ENCODE measurements at places on chromosomes 6 and 20.

DNA sequence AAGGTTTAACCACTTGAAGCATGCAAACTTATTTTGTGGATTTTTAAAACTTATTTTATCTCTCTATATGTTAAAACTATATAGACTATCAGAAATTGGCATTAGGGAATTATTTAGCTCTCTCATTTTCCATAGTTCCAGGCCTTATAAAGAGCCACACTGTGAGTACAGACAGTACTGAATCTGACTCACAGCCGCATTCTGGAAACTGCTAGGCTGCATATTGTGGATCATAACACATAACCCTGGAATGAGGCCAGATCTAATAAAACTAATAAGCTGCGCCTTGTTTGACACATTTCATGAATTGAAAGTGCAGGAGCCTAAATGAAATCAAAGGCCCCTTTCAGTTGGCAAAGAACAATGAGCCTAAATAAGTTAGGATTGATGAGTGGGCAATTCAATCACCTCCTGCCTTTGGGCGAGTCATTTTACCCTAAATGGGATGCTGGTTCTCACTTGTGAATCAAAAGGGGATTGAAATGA lies 308.4 kb downstream of the PACRG start:
- no peak for DNase-seq

- no peak for DNase-seq
Observed at GRCh38 chr6:10259671-10260070, 155.2 kb downstream of the TFAP2A start.

DNA sequence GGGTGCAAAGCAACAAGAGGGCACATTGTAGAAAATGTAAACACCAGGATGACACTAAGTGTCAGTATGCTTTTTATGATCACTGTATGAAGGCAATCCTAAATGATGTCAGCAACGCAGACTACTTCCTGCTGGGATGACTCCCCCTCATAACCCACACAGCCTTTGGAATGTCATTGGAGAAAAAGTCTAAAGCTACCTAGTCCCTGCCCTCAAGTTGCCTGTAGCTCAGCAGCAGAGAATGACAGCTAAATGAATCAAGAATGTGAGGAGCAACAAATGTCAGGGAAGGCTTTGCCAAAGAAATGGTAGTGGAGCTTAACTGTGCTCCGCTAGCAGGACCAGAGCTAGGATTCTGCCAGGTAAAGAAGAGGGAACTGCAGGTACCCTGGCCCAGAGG lies 555.6 kb downstream of the CD83 start:
- DNase-seq, result no peak

DNA sequence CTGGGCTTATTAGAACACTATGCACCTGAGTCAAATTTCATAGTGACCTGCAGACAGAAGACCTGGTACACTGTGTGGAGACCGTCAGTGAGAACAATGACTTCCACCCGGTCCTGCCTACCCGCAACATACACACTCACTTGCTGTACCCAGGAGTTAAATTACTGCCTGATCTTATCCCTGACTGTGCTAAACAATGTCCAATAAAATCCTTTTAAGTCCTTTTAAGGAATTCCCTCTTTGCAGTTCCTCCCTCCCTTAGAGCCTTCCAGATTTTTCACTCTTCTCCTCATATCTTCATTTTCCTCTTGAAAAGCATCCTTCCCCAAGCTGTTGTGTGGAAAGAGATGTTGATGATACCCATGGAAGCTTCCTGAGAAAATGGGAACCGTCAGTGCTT lies 3.4 kb upstream of the KCNG1 start:
- no peak for DNase-seq

DNA sequence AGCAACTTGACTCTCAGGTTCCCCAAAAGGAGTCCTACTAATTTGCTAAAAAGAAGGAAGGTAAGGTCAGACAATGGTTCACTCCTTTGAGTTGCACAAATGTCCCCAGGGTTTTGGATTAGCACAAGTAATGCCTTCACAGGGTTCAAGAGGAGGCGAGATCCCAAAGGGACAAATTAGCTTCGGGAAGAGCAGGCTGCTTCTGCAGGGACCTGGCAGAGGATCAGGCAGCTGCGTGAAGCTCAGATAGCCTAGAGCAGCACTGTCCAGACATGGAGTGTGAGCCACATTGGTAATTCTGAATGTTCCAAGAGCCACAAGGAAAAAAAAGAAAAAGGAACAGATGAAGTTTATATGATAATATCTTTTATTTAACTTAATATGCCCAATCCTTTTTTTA lies 115.4 kb downstream of the CFAP61 start:
- DNase-seq, result no peak

- no peak for DNase-seq
Observed at GRCh38 chr6:72218125-72218524, 331.8 kb downstream of the RIMS1 start.

- DNase-seq, result peak; percentile 7
Observed at GRCh38 chr6:81950877-81951276, 198.4 kb upstream of the TENT5A start.

GRCh38 chr6:154602296-154602695 lies 91.8 kb upstream of the CNKSR3 start:
- no peak for DNase-seq

DNA sequence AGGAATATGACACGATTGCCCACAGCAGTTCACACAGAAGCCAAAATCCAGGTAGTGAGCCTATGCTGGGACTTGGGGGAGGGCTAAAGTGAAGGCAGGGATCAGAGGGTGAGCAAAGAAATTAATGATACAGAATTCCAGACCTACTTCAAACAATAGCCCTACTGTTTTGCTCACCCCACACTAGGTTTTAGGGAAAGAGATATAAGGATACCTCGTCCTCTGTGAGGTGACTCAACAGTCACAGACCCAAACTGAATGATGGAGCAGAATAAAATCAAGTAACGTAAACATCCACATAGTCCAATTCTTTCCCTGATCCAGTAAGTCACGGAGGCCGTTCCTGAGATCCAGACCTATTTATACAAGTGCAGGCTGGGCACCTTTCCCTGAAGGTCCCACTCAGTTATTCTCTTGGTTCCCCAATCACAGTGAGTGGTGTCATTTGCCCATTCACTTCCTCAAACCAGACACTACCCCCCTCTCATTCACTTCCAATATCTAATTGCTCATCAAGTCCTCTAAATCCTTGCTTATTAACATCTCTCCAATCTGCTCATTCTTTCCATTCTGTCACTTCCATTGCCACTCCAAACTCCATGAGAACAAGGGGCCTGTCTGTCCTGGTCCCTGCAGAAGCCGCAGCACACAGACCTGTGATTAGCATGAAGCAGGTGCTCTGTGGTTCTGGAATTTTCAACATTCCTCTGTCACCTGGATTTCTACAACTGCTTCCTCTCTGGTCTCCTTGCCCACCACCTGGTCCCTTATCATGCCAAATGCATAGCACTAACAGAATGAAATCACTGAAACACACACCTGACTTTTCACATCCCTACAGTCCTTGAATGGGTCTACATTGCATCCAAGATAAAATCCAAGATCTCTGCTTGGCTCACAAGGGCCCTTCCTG lies 55.9 kb downstream of the ATXN1 start:
- DNase-seq, result peak; percentile 76

DNA sequence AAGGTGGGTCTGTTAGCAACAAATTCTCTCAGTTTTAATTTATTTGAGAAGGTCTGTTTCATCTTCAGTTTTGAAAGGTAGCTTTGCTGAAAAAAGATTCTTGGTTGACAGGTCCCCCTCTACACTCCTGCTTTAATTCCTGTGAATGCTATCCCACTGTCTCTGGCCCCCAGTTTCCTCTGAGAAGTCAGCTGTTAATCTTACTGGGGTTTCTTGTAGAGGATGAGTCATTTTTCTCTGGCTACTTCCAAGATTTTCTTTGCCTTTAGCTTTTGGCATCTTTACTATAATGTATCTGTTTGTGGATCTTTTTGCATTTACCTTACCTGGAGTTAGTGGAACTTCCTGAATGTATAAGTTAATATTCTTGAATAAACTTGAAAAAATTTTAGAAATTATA lies 122.7 kb downstream of the MMS22L start:
- DNase-seq, result no peak

GRCh38 chr6:36780442-36781177 lies 58.6 kb downstream of the CPNE5 start:
- peak; percentile 45 for DNase-seq

DNA sequence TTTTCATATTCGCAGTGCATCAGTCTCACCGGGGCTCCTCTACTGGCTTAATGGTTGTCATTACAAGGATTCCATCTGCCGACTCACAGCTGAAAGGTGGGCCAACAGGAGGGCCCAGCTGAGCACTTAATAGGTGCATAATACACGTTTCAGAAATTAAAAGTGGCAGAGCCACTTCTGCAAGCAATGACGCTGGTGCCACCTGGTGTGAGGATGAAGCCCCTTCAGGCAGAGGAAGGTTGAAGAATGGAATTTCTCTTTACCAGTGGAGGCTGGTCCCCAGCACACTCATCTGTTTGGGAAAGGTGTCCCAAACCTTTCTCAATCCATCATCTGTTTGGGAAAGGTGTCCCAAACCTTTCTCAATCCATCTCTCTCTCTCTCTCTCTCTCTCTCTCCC lies 8.2 kb upstream of the STMND1 start:
- DNase-seq, result no peak

- no peak for DNase-seq
Observed at GRCh38 chr6:155690820-155691219, 235.2 kb upstream of the NOX3 start.

GRCh38 chr6:130565696-130566095 lies 199.9 kb downstream of the TMEM200A start:
- DNase-seq, result no peak

- no peak for DNase-seq
Observed at GRCh38 chr6:73314577-73315492, 39.2 kb downstream of the DPPA5 start.

DNA sequence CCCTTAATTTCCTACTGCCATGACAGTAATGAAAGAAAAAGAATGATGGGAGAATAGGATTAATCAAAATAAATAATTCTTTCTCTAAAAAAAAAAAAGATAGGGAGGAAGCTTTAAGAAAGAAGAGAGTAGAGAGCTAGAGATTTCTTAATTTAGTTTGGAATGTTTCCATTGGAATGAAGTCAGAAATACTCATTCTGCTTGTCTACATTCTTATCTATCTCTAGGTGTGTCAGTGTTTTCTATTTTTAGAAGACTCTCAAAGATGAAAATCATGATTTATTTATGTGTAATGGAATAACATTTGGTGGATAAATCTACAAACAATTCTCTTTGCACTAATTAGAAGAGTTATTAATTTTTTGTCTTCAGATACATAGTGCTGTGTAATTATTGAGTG lies 38.0 kb upstream of the HIVEP1 start:
- no peak for DNase-seq

DNA sequence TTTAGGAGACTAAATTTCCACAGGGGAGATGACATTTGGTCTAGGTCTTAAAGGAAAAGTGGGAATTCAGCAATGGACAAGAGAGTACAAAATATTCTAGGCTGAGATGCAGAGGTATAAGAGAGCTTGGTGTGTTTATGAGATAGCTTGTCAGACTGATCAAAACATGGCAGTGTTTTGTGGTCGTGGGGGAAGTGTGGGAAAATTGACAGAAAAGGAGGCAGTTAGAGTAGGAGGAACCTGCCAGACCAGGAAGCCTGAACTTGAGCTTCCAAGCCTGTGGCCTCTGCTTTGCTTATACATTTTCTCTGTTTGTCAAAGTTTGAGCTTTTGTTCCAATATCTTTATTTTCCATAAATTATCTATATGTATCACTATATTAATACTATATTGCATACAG lies 69.5 kb upstream of the MAP3K7 start:
- DNase-seq, result no peak

GRCh38 chr6:45118754-45119153 lies 209.4 kb upstream of the RUNX2 start:
- DNase-seq, result no peak

- DNase-seq, result no peak
Observed at GRCh38 chr20:46251211-46251673, 57.1 kb downstream of the CDH22 start.

DNA sequence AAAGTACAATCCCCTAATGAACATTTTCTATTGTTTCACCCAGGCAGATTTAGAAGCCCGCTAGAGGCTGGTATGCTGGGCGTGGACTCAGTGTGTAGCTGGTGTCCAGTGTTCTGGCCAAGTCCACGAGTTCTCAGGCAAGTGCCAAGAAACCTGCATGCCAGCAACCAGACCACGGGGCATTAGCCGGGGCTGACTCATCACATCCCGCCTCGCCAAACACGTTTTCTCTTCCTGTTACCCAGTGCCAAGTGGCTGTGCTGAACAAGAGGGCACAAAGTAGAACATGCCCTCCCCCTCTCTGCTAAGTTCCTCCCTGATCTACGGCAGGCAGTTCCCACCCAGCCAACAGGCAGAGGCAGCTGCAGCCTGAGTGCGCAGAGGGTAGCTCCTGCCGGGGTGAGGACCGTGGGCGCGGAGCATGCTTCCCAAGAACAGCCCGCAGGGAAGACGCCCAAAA lies 29.6 kb downstream of the RAMACL start:
- DNase-seq, result peak; percentile 80

GRCh38 chr20:40811660-40812414 lies 122.8 kb upstream of the MAFB start:
- no peak for DNase-seq

DNA sequence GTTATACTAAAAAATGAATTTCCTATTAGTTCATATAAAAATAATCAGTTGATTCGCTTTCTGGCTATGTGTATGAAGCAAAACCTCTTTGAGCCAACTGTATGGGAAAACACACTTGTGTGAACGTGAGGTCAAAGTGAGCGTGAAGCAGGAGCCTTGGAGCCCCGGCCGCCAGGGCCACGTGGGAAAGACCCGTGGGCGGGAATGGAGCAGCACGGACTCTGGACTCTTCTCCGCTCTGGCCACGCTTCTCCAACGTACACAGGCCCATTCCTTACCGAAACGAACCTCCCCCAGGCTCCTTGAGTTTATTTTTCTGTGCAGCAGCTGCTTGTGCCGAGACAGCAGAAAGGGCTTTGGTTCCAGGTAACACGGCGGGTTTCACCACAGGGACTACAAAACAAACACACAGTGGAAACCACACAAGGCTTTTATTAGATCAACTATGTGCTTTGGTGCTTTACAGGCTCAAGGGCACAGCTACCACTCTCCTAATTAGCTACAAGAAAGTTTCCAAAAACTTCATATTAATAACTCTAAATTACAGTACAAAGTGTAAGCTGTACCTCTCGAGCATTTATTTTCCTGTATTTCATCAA lies 62.7 kb downstream of the TAF4 start:
- DNase-seq, result no peak

DNA sequence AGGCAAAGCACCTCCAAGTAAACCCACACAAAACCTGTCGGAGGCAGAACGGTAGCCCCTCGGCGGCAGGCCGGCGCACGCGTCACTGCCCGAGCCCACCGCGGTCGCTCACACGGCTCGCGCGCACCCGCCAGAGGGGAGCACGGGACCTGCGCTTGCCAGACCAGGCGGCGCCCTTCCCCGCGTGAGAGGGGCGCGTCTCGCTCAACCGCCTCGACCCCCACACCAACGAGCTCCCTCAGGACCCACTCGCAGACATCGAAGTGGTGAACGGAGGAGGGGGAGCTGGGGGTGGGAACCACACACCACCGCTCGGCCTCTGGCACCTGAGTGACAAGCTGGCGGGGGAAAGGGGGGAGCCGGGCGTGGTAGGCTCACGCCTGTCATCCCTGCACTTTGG lies 1513.4 kb upstream of the DEFB115 start:
- no peak for DNase-seq

Measured in suppressor macrophage treated with lipopolysaccharide for 1 hour (primary cell).